ENCODE measurements at places on chromosomes 2 and 18. TPM values are rescaled to one million over a fixed set of nuclear protein-coding genes. Genes with fewer than 3 reads are reported as not detected.

Gene UGT1A5
- total RNA-seq, result not detected

Gene KIF5C
- total RNA-seq, result 0.43 TPM

Gene PLCD4
- total RNA-seq, result 0.59 TPM

Gene TCF7L1
- 6.7 TPM for total RNA-seq

Gene OTX1
- 4.7 TPM for total RNA-seq

Gene KRTCAP3
- 0.76 TPM for total RNA-seq

Gene INPP5D
- 0.29 TPM for total RNA-seq

Gene MTHFD2
- total RNA-seq, result 173 TPM
